ENCODE measurements at places on chromosomes 13 and 19.
A peak's percentile ranks its signal among the peaks of the same experiment; 100 is the strongest.

GRCh38 chr13:95745752-95746151 lies 68.8 kb downstream of the DNAJC3 start:
- no peaks in the 10 kb centered on the region for H3K27me3 ChIP-seq
- H3K27ac ChIP-seq = no peak overlapping the region
- H3K4me3 ChIP-seq = no peak overlapping the region
- peaks cover 7% of the 10 kb centered on the region for H3K36me3 ChIP-seq

- no peaks in the 10 kb centered on the region for H3K36me3 ChIP-seq
- no peak overlapping the region for H3K27ac ChIP-seq
- H3K27me3 ChIP-seq = no peaks in the 10 kb centered on the region
- no peak for DNase-seq
- H3K4me3 ChIP-seq = no peak overlapping the region
These were observed 1274.1 kb upstream of the SPRY2 start for GRCh38 chr13:81615031-81615430.

GRCh38 chr19:18433015-18433691 lies 4.8 kb downstream of the ISYNA1 start:
- H3K4me1 ChIP-seq = peaks cover 9% of the 10 kb centered on the region
- no peak for DNase-seq
- peak overlapping the region; percentile 54 for H3K4me3 ChIP-seq
- H3K27me3 ChIP-seq = no peaks in the 10 kb centered on the region
- H3K27ac ChIP-seq = no peak overlapping the region
- peaks cover 25% of the 10 kb centered on the region for H3K36me3 ChIP-seq

GRCh38 chr13:99855526-99856420 lies 115.8 kb downstream of the ZIC5 start:
- no peaks in the 10 kb centered on the region for H3K27me3 ChIP-seq
- peaks cover 4% of the 10 kb centered on the region for H3K36me3 ChIP-seq
- DNase-seq = no peak
- H3K27ac ChIP-seq = no peak overlapping the region
- H3K4me1 ChIP-seq = peaks cover 20% of the 10 kb centered on the region
- H3K4me3 ChIP-seq = no peak overlapping the region

GRCh38 chr13:21733475-21734263 lies 62.8 kb downstream of the FGF9 start:
- peaks cover 27% of the 10 kb centered on the region for H3K27me3 ChIP-seq
- H3K27ac ChIP-seq = no peak overlapping the region
- no peak overlapping the region for H3K4me3 ChIP-seq
- no peak for DNase-seq
- no peaks in the 10 kb centered on the region for H3K4me1 ChIP-seq

Measured in central memory CD8-positive, alpha-beta T cell (primary cell).